ENCODE measurements at places on chromosomes 3 and 15.
A peak's percentile ranks its signal among the peaks of the same experiment; 100 is the strongest.

DNA sequence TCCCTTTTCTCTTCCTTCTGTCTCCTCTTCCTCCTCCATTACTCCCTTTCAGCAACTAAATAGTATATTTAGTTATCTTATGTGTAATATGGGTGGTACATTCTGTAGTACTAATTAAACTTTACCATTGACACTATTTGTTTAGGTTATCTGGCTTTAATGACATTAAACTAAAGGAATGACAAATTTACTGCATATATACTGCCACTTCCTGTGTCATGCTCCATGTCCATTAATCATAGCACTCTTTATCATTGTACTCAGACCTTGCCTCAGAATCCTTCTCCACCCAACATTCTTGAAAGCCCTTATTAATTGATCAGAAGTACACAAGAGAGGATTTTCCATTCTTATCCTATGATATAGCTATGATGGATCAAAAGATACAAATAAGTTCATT lies 244.2 kb downstream of the NAALADL2 start:
- DNase-seq: no peak

GRCh38 chr3:14845180-14845579 lies 26.4 kb downstream of the FGD5 start:
- DNase-seq: peak; percentile 17

DNA sequence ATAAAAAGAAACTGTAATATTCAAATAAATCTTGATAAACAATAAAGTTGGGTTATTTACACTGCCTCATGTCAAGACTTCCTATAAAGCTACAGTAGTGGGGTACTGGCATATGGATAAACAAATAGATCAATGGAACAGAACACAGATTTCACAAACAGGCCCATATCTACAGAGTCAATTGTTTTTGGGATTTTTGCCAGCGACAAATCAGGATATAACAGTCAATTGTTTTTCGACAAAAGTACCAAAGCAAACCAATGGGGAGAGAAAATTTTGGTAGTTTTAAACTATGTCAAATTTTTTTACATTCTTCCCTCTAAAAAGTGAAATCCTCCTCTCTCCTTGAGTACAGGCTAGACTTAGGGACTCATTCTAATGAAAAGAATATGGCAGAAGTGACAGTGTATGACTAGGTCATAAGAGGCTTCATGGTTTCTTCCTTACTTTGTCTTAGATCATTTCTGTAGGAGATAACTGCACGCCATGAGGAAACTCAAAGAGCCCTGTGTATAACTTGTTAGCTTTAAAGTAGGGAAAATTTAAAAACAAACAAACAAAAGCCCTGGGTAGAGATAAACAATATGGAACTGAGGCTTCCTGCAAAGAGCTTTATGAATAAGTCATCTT lies 16.9 kb downstream of the IP6K1 start:
- no peak for DNase-seq

DNA sequence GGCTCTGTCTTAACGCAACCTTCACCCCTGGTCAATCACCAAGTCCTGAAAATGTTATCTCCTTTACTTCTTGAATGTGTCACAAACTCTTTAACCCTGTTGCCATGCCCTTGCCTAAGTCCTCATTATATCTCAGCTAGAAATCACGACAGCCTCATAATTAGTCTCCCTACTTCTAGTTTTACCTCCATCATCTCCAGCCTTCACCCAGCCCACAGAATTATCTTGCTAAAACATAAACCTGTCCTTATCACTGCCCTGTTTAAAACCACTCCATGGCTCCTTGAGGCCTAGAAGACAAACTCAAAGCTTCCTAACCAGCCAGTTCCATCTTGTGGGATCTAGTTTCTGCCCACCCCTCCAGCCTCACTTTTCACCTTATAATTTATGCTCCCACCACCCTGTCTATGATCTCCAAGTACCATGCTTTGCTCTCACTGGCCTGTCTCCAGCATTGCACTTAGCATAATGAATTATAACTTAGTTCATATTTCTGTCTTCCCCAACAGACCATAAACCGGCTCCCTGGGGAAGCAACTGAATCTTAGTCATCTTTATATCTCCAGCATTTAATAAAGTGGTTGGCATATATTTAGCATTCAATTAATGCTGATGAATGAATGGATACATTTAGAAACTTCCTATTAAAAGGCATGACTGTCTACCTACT lies 39.2 kb downstream of the GPR176 start:
- DNase-seq: no peak

DNA sequence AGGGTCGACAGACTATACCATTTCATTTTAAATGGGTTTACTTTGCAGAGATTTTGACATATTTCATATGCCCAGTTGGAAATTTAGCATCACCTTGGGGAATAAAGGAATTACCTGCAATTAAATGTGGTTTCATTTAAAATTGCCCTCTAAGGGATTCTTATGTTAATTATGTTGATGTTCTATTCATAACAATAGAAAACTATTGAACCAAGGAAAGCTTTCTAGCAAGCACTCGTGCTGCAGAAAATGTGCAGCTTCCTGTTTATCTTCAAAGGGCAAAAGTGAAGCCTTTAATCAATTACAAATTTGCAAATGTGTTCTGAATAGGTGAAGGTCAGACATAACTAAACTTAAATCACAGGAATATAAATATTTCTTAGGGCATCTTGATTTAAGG lies 352.1 kb downstream of the CHST2 start:
- DNase-seq: no peak

DNA sequence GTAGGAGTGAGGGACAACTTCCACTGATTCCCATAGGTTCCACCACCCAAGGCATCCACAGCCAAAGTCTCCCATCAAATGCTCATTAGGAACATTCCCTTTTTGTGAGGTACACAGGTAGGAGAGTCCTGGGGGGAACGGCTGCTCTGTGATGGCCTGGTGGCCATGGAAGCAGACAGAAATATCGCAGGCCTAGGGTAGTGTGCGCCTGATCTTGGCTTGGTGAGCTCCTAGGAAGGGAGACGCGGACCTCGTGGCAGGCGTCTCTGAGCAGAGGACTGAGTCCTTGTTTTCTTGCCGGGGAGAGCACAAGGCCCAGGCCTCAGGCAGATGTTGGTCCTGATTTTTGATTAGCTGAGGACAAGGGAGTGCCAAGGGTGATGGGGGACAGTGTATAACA lies 99.5 kb downstream of the SNRPN start:
- DNase-seq: no peak

DNA sequence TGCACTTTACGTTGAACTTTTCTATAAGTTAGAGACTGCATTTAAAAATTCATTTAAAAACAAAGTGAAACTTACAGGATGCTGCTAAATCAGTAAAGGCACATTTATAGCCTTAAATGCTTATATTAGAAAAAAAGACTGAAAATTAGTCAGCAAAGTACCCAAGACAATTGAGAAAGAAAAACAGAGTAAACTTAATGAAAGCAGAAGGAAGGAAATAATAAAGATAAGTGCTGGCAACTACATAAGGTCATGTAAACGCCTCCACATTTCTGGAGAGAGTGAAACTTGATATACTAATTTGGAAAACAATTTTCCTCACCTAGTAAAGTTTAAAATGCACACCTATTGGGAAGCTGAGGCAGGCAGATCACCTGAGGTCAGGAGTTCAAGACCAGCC lies 58.2 kb upstream of the ACAN start:
- no peak for DNase-seq

DNA sequence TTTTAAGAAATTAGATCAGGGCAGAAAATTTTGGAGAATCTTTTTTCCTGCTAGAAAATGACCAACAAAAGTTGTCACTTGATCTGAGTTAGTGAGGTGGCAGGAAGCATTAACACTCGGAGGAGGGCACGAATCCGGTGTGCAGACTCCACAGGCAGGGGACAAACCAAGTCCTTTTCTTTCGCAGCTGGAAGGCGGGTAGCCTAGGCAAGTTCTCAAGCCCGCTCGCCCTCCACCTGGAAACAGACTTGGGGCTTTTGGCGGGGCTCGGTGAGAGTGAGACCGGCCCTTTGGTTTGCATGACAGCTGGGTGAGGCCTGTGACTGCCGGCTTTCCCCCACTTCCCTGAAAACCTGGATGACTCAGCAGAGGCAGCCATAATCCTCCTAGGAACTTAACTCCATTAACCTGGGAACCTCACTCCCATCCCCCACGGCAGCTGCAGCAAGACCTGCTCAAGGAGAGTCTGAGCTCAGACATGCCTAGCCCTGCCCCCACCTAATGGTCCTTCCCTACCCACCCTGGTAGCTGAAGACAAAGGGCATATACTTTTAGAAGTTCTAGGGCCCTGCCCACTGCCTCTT lies 134.8 kb downstream of the MFSD1 start:
- no peak for DNase-seq

GRCh38 chr3:99473321-99473751 lies 165.1 kb upstream of the COL8A1 start:
- no peak for DNase-seq

- no peak for DNase-seq
These were observed 21.5 kb downstream of the PLD1 start for GRCh38 chr3:171788546-171789351.

- DNase-seq: peak; percentile 21
These were observed 50.4 kb downstream of the IL12A start for GRCh38 chr3:160038862-160039562.

- DNase-seq: no peak
These were observed 615.1 kb upstream of the KCNMB2 start for GRCh38 chr3:177921153-177921552.

DNA sequence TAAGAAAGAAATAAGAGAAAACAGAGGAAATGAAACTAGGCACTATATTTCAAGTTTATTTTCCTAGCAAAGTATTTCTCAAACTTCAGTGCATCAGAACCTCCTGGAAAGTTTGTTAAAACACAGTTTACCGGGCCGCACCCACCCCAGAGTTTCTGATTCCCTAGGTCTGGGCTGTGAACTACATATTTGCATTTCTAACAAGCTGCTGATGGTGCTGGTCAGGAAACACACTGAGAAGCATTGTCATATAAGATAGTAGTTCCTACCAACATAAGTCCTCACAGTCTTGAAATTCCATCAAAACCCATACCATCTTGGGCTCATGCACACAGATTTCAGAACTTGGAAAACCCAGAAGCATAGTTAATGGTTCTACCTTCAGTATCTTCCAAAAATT lies 8.3 kb downstream of the SLC9A9 start:
- DNase-seq: no peak

- no peak for DNase-seq
These were observed 51.8 kb upstream of the PLXNA1 start for GRCh38 chr3:126930936-126931600.

DNA sequence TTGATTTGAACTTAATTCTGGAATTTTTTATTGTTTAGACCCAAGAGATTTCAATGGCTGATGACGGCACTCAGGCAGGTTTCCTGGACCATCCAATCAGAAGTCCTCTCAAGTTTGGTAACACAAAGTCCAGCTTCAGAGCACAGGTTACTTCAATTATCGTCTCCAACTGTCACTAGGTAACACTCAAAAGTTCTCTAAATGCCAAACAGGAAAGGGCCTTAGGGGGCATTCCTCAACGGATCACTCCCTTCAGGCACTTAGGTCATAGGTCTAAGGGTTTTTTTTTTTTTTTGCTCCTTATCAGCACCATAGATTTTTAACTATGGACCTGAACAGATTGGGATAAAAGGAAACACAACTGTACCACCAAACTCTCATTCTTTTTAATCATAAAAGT lies 85.8 kb downstream of the MEIS2 start:
- no peak for DNase-seq

- no peak for DNase-seq
These were observed 723.5 kb upstream of the SGO1 start for GRCh38 chr3:20909511-20909910.

DNA sequence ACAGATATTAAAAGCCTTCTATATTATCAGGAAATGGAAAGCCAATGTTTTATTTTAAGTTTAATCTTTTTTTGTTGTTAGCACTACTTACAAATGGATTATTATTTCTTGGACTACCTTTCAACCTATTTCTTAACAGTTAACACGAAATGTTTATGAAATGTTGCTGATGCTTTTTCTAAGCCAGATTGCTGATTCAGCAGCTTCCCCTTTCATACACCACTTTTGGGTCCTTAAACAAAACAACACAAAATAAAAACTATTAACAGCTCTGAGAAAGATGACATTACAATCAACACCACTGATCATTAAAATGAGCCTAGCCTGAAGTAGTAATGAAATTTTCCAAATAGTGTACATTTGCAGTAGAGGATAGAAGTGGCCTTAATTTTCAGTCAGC lies 99.2 kb upstream of the VEPH1 start:
- no peak for DNase-seq

GRCh38 chr3:14633819-14634424 lies 17.6 kb upstream of the CCDC174 start:
- DNase-seq: peak; percentile 61

DNA sequence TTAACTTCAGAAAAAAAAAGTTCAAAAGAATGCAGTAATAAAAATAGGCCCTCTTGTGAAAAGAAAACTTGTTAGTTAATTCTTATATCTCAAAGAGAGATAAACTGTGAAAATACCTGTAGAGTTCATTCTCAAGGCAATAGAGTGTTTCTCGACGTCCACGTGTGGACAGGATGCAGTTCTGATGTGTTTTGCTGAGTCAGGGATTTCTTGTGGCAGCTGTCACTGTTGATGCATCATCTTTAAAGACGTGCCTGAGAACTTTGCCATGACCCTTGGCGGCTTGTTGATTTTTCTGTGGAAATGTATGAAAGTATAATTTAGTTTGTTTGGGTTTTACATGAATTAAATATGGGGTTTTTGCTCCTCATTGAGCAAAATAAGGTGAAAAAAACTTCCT lies 702.2 kb downstream of the NLGN1 start:
- DNase-seq: no peak

DNA sequence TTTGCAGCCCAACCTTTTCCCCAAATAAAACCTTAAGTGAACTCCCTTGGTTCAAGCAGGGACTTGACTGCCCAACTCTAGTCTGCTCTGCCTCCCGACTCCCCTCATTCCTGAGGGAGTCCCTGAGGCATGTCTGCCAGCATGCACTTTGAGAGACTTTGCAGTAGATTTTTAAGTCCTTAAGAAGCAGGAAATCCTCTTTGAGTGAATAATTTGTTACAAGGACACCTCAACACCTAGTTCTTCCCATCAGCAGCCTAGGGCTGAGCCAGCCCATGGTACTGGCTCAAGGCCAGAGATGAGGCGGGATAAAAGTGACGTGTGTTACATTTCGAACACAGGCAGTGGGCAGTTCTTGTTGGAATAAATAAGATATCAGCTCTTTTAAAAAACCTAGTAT lies 204.3 kb upstream of the SLC2A2 start:
- no peak for DNase-seq

DNA sequence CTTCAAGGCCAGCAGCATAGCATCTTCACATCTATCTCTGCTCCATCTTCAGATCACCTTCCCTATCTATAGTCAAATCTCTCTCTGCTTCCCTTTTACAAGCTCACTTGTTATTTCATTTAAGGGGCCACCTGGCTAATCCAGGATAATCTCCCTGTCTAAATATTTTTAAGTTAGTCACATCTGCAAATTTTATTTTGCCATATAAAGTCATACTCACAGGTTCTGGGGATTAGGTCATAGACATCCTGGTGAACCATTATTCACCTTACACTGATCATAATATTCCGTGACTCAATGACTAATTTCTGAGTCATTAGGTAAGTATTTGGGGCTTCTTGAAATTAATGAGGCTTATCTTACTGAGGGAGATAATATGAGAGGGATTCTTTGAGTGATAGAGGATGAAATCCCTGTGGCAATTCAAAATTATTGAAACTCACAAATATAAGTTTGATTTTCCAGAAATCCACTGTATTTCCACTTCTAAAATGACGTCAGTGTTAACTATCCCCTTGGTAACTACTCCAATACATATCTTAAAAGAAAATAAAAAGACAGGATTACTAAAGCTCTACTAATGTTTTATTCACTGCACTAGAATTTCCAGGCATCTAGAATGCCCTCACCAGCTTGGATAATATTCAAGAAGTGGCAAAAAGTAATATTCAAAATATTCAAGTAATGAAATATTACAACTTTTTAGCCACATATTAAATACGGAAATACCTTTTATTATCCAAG lies 93.7 kb upstream of the RBMS3 start:
- DNase-seq: no peak

GRCh38 chr3:123678108-123678511 lies 93.3 kb upstream of the HACD2 start:
- DNase-seq: no peak

Data from stimulated activated naive CD8-positive, alpha-beta T cell treated with anti-CD3 and anti-CD28 coated beads, Interleukin-15, Interleukin-2, amounts not matched to agents 100 U/mL and 50 U/mL, for 24 hours (primary cell).